Karpas-422 (cell line): ENCODE measurements at places on chromosomes 5 and 9.

- no peak for DNase-seq
Measured at GRCh38 chr5:154278186-154278585, 87.7 kb downstream of the GALNT10 start.

DNA sequence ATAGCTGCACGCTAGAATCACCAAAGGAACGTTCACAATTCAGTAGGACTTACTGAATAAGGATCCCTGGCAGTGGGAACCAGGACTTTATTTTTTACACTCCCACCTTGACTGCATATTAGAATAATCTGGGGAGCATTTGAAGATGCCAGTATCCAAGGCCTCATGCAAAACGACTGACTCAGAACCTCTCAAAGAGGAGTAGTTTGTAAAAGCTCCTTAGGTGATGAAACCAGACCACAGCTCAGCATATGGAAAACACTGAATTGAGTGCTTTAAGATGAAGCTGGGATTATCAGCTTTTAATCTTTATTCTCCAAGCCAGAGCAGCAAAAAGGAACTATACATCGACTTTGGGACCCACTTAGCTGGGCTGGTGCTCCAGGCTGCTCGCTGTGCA is 288.3 kb downstream of the MLLT3 start:
- no peak for DNase-seq

DNA sequence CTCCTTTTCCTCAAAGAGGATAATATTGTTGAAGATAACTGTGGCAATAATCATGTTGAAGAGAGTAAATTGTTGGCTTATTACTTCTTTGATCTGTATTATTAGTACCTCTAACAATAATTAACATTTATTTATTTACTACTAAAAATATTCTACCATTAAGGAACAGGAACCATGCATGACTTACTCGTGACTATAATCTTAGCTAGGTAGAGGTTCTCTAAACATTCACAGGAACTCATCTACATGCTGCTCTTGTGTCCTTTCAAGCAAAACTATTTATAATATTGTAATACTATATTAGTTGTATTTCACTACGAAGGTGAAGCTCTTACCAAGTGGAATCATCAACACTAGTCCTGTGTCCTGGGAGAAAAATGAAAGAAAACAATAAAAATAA is 3.1 kb downstream of the SOX30 start:
- no peak for DNase-seq

GRCh38 chr9:112286926-112287325 is 46.5 kb downstream of the PTBP3 start:
- DNase-seq, result no peak

DNA sequence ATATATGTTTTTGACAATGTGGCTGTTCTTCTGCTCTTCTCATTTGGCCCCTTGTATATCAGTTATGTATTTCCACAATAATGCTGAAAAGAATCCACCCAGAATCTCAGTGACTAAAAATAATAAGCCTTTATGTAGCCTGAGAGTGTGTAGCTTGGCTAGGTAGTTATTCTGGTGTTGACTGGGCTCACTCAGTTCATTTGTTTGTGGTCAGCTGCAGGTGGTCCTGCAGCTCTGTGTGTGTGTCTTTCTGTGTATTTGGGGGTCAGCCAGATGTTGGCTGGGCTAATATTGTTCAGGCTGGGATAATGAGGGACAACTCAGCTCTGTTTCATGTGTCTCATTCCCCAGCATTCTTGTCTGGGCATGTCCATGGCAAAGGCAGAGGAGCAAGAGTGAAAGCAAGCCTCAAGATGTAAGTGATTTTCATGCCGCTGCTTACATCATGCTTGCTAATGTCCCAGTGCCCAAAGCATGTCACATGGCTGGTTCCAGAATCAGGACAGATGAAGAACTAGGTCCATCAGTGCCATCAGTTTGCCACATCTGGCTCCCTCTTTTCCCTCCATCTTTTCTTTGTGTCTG is 162.8 kb downstream of the KCTD16 start:
- no peak for DNase-seq

DNA sequence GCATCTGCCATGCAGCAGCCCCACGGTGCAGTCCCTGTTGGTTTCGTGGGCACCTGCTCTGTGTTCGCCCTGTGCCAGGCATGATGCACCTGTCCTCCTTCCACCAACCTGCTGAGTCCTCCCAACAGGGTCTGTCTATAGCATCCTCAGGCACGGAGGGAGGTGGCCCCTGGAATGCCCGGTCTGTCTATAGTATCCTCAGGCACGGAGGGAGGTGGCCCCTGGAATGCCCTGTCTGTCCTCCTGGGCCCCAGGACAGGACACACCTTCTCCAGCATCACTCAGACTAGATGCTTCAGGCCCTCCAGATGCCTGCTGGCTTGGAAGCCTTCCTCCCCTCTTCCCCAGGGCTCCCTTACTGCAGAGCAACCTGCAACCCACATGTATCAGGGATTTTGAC is 9.9 kb upstream of the PHYHD1 start:
- no peak for DNase-seq

DNA sequence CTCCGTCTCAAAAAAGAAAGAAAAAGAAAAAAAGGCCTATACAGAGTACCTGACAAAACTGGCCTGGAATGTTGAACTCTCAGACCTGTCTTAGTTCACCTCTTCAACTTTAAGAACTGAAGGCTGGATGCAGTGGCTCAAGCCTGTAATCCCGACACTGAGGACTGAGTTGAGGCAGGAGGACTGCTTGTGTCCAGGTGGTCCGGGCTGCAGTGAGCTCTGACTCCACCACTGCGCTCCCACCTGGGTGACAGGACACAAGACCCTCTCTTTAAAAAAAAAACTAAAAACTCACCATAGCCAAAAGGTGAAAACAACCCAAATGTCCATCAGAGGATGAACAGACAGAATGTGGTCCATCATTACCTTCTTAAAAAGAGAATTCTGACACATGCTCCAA is 6.4 kb downstream of the MRPL41 start:
- no peak for DNase-seq
